Nephron progenitor cell (in vitro differentiated cells): ENCODE measurements at places on chromosomes 3 and 15.

DNA sequence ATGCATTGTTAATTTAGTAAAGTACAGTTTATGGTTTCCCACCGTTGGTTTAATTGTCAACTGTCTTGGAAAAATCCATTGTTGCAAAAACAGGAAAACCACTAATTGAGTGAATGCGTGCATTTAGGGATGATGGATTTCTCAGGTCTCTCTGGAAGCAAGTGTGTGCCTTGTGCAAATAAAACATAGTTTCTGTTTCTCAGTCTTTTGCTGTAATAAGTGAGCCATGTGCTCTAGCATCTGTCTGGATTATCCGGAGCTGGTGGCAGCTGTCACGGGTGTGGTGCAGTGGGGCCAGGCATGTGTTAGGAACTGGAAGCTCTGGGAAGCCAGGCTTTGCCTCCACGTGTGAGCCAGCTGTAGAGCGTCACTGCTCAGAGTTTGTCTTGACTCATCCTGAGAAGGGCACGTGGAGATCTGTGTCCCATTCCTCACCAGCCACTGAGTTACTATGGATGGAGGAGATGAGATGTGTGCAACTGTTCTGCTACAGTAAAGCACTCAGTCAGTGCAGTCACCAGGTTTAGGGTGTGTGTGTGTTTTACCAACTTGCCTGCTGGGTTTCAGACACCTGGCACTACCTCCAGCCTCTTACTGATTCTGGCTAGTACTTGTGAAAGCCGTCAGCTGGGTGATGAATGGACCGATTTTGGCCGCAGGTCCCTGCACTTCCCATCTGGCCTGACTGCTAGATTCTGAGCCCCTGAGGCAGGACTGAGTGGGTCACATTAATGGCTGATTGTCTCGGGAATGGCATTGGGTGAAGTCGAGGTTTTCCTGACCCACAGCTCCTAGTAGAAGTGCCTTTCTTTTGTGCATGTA lies 7.2 kb downstream of the APBA2 start:
- DNase-seq = no peak

GRCh38 chr15:45320581-45321205 lies 57.7 kb downstream of the GATM start:
- no peak for DNase-seq

DNA sequence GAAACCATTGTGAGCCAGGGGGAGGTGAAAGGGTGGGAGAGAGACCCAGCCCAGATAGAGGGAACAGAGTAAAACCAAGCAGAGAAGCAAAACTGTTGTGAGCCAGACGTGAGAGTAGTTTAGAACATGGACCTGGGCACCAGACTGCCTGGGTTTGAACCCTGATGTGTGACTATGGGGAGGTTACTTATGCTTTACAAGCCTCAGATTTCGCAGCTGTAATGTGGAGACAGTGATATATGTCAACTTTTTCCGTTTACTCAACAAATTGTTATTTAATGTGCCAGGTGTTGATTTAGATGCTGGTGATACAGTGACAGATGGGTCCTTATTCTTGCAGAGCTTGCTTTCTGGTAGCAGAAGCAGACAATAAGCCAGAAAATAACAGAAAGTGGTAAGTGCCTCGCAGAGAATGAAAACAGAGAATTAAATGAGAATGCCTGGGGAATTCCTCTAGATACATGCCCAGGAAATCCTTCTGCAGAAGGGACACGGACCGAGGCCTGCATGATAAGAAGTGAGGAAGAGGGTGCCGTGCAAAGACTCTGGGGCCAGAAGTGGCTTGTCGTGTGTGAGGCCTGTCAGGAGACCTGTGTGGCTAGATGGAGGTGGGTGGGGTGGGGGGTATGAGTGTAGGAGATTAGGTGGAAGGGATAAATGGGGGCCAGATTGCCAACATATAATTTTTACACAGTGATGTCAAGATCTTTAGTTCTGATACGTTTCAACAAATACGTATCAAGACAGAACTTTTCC lies 15.0 kb downstream of the KAT2B start:
- DNase-seq = no peak

GRCh38 chr3:185930393-185931107 lies 7.3 kb downstream of the TRA2B start:
- no peak for DNase-seq

GRCh38 chr3:127967316-127967715 lies 52.3 kb downstream of the KBTBD12 start:
- no peak for DNase-seq

DNA sequence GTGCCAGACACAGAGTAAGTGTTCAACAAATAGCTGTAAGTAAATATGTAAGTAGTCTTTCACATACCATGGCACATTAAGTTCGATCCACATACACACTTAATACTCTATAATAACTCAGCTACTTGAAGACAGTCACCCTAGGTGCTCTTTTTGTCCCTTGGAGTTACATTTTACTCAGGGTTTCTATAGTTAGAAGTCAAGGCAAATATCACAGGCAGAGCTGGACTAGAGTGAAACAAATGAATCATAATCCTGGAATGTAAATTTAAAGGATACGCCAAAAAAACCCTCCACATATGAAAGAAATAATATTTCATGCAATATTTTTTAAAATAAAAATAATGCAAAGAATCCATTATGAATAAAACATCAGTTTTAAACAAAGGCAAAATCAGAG lies 461.8 kb downstream of the MAGI1 start:
- DNase-seq = no peak
